ENCODE measurements at places on chromosomes 13 and 19.

DNA sequence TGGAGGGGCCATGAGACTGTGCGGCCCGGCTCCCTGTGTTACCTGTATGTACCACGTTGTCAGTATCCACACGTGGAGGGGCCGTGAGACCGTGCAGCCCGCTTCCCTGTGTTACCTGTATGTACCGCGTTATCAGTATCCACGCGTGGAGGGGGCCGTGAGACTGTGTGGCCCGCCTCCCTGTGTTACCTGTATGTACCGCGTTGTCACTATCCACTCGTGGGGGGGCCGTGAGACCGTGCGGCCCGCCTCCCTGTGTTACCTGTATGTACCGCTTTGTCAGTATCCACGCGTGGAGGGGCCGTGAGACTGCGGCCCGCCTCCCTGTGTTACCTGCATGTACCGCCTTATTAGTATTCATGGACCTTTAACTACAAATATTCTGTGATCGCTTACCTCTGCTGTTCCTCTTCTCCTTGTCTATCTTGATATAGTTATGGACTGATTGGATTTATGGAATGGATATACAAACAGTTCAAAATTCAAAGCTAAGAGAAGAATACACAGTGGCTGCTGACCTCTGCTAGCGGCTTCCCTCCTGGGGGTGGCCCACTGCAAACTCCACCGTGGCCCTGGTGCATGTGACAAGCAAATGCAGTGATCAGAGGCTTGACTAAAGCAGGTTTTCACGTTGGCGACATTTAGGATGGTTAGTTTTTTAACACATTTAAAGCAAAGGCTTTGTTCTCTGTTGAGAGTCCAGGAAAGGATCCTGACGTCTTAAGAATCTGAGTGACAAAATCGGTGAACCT is 38.7 kb downstream of the ATP11A start:
- no peak for DNase-seq

GRCh38 chr13:24910502-24911132 is 146.6 kb downstream of the RNF17 start:
- no peak for DNase-seq

GRCh38 chr19:29967623-29968022 is 25.6 kb downstream of the URI1 start:
- no peak for DNase-seq

- DNase-seq: no peak
Observed at GRCh38 chr13:20192158-20192835, 441 bp downstream of the GJB2 start.

- no peak for DNase-seq
Observed at GRCh38 chr13:110447058-110447511, 114.4 kb downstream of the RAB20 start.

DNA sequence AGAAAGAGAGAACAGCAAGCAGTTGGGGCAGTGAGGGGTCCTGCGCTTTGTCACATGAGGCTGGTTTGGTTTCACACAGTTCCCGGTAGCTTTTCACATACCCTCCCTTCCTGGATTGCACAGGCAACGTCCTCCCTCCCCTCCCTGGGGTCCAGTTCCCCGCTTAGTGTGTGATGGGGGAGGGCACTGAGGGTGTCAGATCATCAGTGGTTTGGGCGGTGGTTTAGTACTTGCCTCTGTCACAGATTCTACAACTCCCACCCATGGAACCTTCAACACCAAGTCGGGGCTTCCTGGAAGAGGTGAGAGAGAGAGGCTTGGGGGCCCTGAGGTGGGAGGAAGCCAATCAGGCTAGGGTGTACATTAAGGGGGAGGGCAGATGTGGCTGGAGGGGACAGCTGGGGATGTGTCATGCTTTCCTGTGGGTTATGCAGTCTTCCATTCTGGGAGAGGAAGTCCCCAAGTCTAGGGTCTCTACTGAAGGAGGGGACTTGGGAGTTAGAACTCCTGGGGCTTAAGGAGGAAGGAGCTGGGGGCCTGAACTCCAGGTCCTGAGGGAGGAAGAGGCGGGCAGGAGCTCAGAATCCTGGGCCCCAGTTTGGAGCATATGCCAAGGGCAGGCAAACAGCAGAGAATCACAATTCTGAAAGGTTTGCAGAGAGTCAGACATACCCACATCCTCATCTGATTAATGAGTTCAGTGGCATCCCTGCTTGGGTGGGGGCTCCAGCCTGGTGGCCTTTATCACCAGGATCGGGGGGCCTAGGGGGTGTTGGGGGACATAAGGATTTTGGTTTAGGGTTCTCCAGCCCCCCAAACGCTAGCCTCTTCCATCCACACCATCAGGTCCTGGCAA is at the start of gene NKG7:
NKG7 (minus strand) TSS at position 6 of the 856 bp plus-strand sequence. CDS start 119 bp downstream, outside the sequence.
- peak; percentile 51 for DNase-seq

GRCh38 chr13:100630555-100630954 is 42.0 kb upstream of the GGACT start:
- no peak for DNase-seq

- DNase-seq: peak; percentile 96
Observed at GRCh38 chr13:30114571-30115256, 192.6 kb downstream of the KATNAL1 start.

- no peak for DNase-seq
Observed at GRCh38 chr19:49665036-49665350, 664 bp downstream of the IRF3 start.

GRCh38 chr13:102914339-102914930 is 68.6 kb downstream of the ERCC5 start:
- DNase-seq: no peak

DNA sequence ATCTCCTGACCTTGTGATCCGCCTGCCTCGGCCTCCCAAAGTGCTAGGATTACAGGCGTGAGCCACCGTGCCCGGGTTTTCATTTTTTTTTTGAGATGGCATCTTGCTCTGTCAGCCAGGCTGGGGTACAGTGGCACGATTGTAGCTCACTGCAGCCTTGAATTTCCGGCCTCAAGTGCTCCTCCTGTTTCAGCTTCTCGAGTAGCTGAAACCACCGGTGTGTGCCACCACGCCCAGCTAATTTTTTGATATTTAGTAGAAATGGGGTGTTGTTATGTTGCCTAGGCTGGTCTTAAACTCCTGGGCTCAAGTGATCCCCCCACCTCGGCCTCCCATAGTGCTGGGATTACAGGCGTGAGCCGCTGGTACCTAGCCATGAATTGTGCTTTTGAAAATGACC is 5.9 kb downstream of the ADAT3 start:
- DNase-seq: no peak

DNA sequence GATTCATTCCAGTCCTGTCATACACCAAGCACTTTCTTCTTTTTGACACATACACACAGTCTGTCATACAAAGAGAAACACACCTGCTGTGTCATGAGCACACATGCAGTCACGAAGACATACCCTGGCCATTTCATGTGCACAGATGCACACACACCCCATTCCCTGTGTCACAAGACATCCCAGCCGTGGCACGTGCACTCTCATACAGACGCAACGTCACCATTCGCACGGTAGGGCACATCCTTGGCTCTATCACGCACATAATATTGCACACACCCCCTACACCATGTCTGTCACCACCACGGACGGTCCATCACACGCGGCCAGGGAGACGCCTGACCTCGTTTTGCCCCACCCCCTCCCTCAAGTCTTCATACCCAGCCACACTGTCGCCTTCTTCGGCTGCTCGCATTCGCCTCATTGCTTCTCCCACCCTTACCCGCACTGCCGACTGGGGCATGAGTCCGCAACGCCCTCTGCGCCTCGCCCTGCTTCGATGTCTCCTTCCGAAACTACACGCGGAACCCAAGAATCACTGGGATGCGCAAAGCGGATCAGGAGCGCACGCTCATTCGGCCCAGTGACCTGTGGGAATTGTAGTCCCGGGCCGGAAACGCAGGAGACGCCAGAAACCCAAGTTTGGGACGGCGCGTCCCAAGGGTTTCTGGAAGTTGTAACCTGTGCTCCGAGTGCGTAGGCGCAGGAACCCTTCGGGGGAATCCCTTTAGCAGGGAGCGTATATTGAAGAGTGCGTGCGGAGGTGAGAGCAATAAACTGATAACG is 6.8 kb upstream of the ZNF283 start:
- no peak for DNase-seq

DNA sequence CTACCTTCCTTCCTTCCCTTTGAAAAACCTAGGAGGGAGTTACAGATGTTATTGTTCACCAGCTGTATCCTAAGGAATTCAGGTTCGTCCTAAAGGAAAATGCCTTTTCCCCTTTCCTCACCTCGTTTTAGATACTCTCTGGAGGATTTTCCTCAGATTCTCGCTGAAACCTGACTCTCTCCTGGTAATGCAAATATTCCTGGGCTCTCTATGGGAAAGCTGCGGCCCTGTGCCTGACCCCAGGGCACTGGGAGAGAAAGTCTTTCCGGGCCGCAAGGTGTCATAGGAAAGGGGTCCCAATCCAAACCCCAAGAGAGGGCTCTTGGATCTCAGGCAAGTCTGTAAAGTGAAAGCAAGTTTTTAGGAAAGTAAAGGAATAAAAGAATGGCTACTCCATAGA is 13.1 kb upstream of the OR1M1 start:
- no peak for DNase-seq

DNA sequence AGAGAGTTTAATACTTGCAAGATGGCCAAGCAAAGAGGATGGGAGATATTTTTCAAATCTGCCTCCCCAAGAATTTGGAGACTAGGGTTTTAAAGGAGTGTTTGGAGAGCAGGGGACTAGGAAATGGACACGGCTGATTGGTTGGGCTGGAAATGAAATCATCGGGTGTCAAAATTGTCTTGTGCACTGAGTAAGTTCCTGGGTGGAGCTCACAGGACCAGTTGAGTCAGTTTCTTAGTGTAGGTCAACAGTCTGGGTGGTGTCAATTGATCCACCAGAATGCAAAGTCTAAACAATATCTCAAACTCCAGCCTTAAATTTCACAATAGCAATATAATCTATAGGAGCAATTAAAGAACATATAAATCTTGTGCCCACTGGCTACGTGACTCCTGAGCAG is 23.0 kb upstream of the CEACAM4 start:
- no peak for DNase-seq

DNA sequence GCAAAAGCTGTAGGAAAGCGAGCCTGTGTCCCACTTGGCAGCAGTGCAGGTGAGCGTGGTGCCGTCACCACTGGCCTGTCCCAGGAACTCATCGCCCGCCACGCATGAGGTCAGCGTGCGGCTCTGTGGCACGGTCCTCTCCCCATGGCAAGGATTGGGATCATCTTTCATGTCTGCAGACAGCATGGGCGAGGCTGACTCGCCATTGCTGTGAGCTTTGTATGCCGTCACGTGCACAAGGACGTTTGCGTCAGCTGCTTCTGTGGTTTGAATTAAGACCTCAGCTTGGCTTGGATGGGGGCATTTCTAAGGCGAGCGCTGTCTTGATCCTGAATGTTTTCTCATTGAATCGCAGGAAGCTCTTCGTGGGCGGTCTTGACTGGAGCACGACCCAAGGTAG is 9.8 kb downstream of the DAZAP1 start:
- no peak for DNase-seq

DNA sequence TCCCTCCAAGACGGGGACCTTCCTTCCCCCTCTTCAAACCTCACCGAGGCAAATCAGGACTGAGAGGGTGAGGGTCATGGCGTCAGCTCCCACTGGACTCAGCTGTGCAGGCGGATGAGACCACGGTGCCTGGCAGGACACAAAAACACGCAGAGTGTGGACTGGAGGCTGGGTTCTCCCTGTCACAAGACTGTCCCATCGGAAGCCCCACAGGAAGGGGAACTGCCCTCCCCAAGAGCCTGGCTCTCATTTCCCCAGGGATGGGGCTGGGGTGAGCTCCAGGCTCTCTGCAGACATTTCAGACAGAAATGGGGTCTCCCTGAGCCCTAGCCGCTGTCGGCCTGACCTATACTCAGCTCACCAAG is at the start of gene LILRB5:
LILRB5 (minus strand) TSS at position 158 of the 365 bp plus-strand sequence; CDS start at position 78, 80 bp downstream.
- no peak for DNase-seq

DNA sequence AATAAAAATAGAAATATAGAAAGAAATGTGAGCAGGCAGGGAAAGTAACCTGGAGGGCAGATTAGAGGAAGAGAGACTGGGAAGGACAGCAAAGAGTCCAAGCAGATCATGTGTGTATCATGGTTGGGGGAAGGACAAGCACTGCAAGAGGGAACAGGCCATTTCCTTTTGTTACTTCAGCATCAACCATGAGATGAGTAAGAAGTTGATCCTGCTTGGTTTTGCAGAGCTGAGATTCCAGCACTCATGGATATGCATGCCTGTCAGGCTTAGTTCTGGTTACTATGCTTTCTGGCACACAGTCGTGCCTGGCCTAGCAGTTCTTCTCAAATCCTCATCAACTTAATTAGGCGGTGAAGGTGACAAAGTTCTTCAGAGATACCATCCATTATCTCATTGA is 18.1 kb downstream of the NALCN start:
- no peak for DNase-seq

DNA sequence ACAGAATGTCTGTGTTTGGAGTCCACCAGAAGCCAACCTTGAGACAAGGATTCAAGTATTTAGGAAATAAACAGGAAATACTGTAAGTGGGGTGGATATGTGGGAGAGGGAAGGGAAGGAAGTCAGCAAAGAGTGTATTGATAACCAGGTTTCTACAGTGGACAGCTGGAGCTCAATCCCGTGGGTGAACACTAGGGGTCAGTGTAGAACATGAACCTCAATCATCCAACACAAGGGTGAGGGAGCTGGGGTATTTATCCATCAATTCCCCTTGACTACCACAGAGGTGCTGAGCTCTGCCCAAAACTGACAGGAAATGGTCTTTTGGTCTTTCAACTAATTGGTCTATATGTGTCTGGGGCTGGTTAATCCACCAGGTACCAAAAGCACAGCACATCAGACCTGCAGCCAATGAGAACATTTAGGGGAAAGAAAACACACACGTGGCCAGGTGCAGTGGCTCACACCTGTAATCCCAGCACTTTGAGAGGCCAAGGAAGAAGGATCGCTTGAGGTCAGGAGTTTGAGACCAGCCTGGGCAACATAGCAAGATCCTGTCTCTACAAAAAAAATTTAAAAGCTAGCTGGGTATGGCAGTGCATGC is 5.6 kb upstream of the SYDE1 start:
- peak; percentile 34 for DNase-seq

DNA sequence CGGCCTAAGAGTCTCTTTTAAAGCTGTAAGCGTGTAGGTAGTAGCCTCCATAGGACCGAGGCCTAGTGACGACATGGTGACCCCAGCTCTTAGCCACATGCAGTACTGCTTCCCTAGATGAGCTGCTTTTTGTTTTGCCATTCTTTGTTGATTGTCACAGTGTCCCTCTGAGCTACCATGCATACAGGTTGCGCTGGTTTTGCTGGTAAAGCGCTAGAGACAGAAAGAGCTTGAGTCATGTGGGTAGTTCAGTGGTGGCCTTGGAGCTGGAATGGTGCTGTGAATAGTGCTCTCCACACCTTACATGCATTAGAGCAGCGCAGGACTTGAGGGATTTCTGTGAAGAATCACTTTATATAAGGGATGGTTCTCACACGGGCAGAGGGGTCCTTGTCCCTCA is 5.1 kb downstream of the HNRNPM start:
- no peak for DNase-seq

DNA sequence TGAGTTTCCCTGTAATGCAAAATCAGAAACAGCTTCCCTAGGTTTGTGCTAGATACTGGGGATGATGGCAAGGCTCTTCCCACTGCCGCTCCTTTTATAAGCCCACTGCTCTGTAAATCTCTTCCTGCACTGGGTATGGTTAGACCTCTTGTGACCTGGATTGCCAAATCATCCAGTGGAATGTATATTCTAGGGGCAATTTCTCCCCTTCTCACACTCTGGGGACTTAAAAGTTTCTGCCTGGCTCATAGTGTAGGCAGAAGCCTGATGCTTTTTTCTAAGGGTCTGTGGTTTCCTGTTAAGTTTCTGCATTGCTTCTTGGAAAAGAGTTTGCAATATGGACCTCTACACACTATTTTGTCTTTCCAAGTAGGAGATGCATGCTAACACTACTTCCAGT is 1582.0 kb upstream of the PCDH20 start:
- DNase-seq: no peak

GRCh38 chr13:76160961-76161925 is 525.1 kb downstream of the LMO7 start:
- no peak for DNase-seq

GRCh38 chr13:30211745-30212144 is 95.6 kb downstream of the KATNAL1 start:
- no peak for DNase-seq

Measured in activated T-cell treated with anti-CD3 and anti-CD28 coated beads for 1 hour (primary cell).